ENCODE measurements at places on chromosomes 2 and 18. TPM values are rescaled to one million over a fixed set of nuclear protein-coding genes. Genes with fewer than 3 reads are reported as not detected.
A peak's percentile ranks its signal among the peaks of the same experiment; 100 is the strongest.

GRCh38 chr2:72220170-72220569 is 72.5 kb upstream of the CYP26B1 start:
- no peaks in the 10 kb centered on the region for H3K4me1 ChIP-seq
- no peak overlapping the region for H3K27ac ChIP-seq
- H3K27me3 ChIP-seq, result no peaks in the 10 kb centered on the region

Gene PAPOLG
- polyA plus RNA-seq, result 14.3 TPM

DNA sequence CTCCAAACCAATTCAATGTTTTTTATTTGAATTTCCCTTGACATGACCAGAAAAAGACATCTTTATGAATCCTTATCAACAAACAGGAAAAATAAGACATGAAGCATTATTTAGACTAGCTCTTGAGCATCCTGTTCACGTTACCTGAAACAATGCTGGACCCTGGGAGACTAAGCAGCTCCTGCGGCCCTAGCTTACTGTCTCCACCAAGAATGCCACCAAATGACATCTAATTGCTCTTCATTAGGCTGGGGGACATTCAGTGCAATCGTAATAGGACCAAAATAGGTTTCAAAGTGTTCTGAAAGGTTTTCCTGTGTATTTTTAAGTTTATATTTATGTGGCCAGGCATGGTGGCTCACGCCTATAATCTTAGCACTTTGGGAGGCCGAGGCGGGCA is 25.5 kb downstream of the NFE2L2 start:
- H3K4me3 ChIP-seq, result no peak overlapping the region
- H3K27me3 ChIP-seq, result no peaks in the 10 kb centered on the region
- H3K4me1 ChIP-seq, result peaks cover 25% of the 10 kb centered on the region

- H3K27me3 ChIP-seq, result no peaks in the 10 kb centered on the region
- no peak overlapping the region for H3K4me3 ChIP-seq
- DNase-seq, result no peak
- H3K27ac ChIP-seq, result peak overlapping the region; percentile 41
These were observed 106.1 kb downstream of the ICA1L start for GRCh38 chr2:202765436-202765835.

DNA sequence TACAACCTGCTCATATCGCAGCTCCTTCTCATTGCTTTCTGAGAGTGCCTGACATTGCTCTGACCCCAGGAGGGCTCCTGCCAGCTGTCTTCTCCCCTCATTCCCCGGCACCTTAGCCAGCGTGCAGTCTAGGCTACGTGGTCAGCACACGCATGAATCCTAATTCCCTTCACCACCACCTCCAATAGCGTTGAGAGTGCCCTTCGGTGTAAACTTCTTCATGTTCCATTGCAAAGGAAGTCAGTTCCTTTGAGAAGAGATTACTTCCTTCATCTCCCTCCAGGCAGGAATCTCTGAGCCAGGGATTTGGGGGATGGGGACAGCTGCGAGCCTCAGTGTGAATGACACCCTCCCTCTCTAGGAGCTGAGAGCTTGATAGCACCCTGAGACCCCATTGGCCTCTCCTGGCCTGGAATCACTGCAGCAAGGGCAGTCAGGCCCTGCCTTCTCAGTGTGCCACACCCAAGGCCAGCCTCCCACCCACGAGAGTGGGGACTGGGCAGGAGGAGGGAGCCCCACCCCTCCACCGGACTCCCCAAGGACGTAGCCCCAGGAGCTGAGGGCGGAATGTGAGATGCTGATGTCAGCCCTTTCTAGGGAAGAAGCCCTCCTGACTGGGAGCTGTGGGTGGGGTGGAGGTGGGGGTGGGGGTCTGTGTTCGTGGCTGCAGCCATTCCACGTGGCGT is 53.4 kb downstream of the SLC66A2 start:
- no peaks in the 10 kb centered on the region for H3K4me1 ChIP-seq
- H3K36me3 ChIP-seq, result peaks cover 9% of the 10 kb centered on the region
- no peak overlapping the region for H3K27ac ChIP-seq
- DNase-seq, result no peak

Gene MATN3
- 0.91 TPM for polyA plus RNA-seq

- no peaks in the 10 kb centered on the region for H3K36me3 ChIP-seq
- no peaks in the 10 kb centered on the region for H3K27me3 ChIP-seq
- no peak overlapping the region for H3K4me3 ChIP-seq
- no peak overlapping the region for H3K27ac ChIP-seq
These were observed 580.5 kb upstream of the NXPH2 start for GRCh38 chr2:139360654-139361053.

GRCh38 chr2:221397187-221397586 is 174.9 kb downstream of the EPHA4 start:
- H3K27ac ChIP-seq, result no peak overlapping the region
- H3K27me3 ChIP-seq, result no peaks in the 10 kb centered on the region
- DNase-seq, result no peak

DNA sequence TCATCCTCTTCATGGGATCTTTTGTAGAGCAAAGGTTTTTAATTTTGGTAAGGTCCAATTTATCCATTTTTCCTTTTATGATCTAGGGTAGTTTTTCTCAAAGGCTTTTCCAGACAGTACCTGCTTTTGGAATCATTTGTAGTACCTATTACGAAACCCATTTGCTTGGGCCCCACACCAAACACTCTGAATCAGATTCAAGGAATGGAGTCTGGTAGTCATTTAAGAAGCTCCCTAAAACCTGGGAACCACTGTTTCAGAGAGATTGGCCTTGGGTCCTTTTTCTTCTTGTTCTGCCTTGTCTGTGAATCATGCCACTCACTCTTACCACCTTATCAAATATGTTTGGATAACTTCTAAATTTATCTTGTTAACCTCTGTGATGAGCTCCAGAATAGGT is 40.3 kb downstream of the OSBPL6 start:
- no peak overlapping the region for H3K27ac ChIP-seq
- DNase-seq, result no peak
- H3K4me3 ChIP-seq, result no peak overlapping the region

- no peak overlapping the region for H3K27ac ChIP-seq
- no peak overlapping the region for H3K4me3 ChIP-seq
- H3K27me3 ChIP-seq, result no peaks in the 10 kb centered on the region
- no peaks in the 10 kb centered on the region for H3K4me1 ChIP-seq
- H3K36me3 ChIP-seq, result no peaks in the 10 kb centered on the region
These were observed 68.6 kb upstream of the YWHAQ start for GRCh38 chr2:9699139-9700108.

GRCh38 chr2:112768432-112768831 is 4.0 kb upstream of the CKAP2L start:
- peaks cover 2% of the 10 kb centered on the region for H3K4me1 ChIP-seq
- no peak overlapping the region for H3K27ac ChIP-seq
- no peak for DNase-seq
- no peaks in the 10 kb centered on the region for H3K36me3 ChIP-seq

- H3K4me1 ChIP-seq, result no peaks in the 10 kb centered on the region
- no peaks in the 10 kb centered on the region for H3K27me3 ChIP-seq
- H3K27ac ChIP-seq, result no peak overlapping the region
- no peak for DNase-seq
- no peak overlapping the region for H3K4me3 ChIP-seq
These were observed 68.6 kb downstream of the CCDC138 start for GRCh38 chr2:108855194-108855593.

DNA sequence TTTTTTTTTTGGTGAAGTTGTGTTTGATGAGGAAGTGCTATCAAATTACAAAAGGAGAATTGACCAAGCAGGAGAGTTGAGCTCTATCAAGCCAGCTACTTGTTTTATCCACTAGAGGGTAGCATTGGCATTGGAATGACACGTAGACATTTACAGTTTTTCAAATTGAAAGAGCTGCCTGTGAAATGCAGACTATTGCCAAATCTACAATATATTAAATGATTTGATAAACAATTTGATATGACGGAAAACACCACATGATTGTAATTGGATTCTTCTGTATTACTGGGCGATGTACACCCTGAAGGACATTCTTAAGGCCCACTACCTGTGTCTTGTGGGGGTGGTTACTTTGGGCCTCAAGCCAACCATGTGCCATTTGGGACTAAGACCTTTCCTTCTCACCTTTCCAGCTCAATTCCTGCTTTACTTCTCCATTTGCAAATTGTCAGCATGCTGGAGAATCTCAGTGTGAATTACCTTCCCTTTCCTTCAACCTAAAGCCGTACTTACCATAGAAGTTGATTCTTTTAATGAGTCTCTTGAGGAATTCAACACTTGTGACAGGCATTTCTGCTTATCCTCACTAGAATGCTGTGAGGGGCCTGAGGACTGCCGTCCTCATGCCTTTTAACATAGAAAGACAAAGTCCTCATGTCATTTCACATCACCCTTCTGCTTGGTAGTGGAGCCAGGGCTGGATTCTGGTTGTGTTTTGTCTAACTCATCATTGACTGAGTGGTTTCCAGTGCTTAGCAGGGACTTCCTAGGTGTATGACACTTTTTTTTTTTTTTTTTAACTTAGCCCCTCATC is 134.8 kb upstream of the THUMPD2 start:
- peak; percentile 74 for DNase-seq
- no peak overlapping the region for H3K4me3 ChIP-seq
- no peak overlapping the region for H3K27ac ChIP-seq

Gene BCL2L11
- 47.6 TPM for polyA plus RNA-seq

- H3K27ac ChIP-seq, result no peak overlapping the region
- no peaks in the 10 kb centered on the region for H3K36me3 ChIP-seq
- DNase-seq, result no peak
These were observed 147.2 kb downstream of the ASB1 start for GRCh38 chr2:238573916-238574315.

DNA sequence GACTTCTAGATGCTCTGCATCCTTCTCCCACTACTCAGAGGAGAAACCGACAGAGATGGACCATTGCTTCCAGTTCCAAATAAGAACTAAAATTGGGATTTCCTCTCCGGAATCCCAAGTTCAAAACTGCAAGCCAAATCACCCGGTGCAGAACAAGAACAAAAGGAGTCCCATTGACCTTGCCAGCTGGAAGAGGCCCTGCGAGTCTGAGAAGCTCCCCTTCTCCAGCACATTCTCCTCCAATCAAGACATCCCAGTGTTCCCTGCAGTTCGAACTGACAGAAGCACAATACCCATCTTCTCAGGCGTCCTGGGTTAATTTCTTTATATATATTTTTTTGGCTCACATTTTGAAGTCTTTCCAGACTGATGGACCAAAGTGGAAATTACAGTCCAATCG is 195.3 kb upstream of the MEIS1 start:
- no peak overlapping the region for H3K4me3 ChIP-seq
- no peaks in the 10 kb centered on the region for H3K36me3 ChIP-seq
- H3K27ac ChIP-seq, result no peak overlapping the region

GRCh38 chr2:241924069-241924908 is 54.8 kb downstream of the RTP5 start:
- DNase-seq, result no peak
- no peaks in the 10 kb centered on the region for H3K27me3 ChIP-seq
- H3K36me3 ChIP-seq, result peaks cover 5% of the 10 kb centered on the region
- H3K4me3 ChIP-seq, result no peak overlapping the region
- H3K27ac ChIP-seq, result no peak overlapping the region

GRCh38 chr18:39272230-39272629 is 1706.6 kb upstream of the CELF4 start:
- no peak for DNase-seq
- no peak overlapping the region for H3K27ac ChIP-seq
- no peaks in the 10 kb centered on the region for H3K4me1 ChIP-seq
- H3K27me3 ChIP-seq, result no peaks in the 10 kb centered on the region
- H3K4me3 ChIP-seq, result no peak overlapping the region

- H3K4me3 ChIP-seq, result no peak overlapping the region
- H3K4me1 ChIP-seq, result no peaks in the 10 kb centered on the region
- DNase-seq, result no peak
- H3K27me3 ChIP-seq, result no peaks in the 10 kb centered on the region
These were observed 472.6 kb upstream of the KLHL29 start for GRCh38 chr2:22912398-22912797.

Gene CHAC2
- 3.7 TPM for polyA plus RNA-seq

DNA sequence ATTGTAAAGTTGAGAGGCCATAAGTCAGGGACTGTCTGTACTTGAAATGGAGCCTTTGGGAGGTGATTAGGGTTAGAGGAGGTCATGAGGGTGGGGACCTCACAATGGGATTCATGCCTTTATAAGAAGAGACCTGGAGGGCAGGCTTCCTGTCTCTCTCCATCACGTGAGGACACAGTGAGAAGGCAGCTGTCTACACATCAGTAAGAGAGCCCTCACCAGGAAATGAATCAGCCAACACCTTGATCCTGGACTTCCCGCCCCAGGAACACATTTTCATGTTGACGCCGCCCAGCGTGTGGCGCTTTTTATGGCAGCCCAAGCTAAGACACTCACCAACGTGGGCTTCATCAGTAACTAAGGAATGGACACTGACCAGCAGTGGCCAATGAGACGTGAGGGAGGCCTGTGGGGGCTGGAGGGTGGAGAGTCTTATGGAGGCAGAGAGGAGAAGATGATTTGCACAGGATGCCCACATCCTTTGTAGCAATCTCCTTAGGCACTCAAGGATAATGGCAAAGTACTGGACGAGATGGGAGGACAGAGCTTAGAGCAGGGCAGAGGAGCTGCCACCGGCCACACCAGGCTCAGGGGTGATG is 162.7 kb downstream of the EIPR1 start:
- no peak overlapping the region for H3K4me3 ChIP-seq
- H3K4me1 ChIP-seq, result no peaks in the 10 kb centered on the region
- peaks cover 2% of the 10 kb centered on the region for H3K36me3 ChIP-seq
- no peaks in the 10 kb centered on the region for H3K27me3 ChIP-seq
- no peak overlapping the region for H3K27ac ChIP-seq
- DNase-seq, result no peak

DNA sequence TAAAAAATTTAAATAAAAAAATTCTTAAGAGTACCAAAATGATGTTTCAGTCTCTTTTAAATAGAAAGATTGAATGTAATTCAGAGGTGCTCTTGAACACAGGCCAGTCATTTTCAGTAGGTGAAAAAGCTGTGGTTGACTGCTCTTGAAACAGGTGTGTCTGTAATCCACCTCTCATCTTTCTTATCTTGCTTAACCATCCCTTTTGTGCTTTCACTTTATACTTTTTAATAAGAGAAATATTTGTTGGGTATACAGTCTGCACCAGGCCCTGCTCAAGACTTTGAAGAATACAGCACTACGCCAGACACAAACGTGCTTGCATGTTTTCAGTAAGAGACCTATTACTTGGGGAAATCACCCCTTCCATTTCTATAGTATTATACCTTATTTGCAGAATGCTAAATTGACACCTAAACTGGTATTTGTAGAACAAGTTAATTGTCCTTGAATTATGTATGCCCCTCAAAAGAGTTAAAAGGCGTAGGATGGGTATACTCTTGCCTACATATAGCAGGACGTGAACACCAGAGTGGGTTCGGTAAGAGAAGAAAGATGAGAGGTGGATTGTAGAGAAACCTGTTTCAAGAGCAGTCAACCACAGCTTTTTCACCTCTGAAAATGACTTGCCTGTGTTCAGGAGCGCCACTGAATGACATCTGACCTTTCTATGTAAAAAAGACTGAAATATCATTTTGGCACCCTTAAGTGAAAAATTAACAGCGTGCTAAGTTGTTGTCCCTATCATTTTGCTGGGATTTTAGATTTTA is 4.0 kb upstream of the RTN4 start:
- H3K27ac ChIP-seq, result peak overlapping the region; percentile 68
- no peak for DNase-seq
- no peaks in the 10 kb centered on the region for H3K36me3 ChIP-seq
- H3K27me3 ChIP-seq, result no peaks in the 10 kb centered on the region

Measured in thymus (tissue), 14 donors.